ENCODE measurements at places on chromosomes 12 and 14.

GRCh38 chr12:69908203-69908602 lies 83.2 kb downstream of the MYRFL start:
- no peak for DNase-seq

DNA sequence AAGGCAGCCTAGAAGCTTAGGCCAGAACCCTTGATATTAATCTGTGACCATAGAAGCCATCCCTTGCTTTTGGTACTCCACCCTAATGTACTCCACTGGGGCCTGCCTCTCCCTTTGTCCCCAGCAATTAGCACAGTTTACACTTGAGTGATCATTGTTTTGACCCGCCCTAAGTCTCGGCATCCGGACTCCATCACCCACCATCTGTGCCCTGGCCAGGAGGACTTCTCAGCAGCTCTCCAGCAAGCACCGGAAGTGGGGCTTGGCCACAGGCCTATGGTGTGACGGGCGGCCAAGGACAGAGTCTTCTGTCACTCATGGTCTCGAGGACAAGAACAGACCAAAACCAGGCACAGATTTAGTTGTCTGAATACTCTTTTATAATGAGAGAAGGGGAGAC lies 126.5 kb upstream of the NTF3 start:
- no peak for DNase-seq

DNA sequence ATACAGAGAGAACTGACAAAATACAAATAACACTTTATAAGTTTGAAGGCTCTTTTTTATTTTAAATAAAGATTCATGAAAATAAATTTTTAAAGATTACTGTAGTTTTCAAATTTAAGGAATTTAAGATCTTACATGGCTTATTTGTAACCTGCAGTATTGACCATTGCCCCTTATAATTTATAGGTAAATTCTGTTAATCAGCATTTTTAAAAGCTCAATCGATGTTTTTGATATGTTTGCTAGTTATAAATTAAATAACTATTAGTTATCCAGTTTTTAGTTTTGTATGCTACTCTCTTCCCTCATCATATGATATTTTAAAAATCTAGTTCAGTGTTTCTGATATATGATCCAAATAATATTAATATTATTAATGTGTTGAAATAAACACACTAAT lies 109.9 kb downstream of the MON2 start:
- DNase-seq, result no peak

DNA sequence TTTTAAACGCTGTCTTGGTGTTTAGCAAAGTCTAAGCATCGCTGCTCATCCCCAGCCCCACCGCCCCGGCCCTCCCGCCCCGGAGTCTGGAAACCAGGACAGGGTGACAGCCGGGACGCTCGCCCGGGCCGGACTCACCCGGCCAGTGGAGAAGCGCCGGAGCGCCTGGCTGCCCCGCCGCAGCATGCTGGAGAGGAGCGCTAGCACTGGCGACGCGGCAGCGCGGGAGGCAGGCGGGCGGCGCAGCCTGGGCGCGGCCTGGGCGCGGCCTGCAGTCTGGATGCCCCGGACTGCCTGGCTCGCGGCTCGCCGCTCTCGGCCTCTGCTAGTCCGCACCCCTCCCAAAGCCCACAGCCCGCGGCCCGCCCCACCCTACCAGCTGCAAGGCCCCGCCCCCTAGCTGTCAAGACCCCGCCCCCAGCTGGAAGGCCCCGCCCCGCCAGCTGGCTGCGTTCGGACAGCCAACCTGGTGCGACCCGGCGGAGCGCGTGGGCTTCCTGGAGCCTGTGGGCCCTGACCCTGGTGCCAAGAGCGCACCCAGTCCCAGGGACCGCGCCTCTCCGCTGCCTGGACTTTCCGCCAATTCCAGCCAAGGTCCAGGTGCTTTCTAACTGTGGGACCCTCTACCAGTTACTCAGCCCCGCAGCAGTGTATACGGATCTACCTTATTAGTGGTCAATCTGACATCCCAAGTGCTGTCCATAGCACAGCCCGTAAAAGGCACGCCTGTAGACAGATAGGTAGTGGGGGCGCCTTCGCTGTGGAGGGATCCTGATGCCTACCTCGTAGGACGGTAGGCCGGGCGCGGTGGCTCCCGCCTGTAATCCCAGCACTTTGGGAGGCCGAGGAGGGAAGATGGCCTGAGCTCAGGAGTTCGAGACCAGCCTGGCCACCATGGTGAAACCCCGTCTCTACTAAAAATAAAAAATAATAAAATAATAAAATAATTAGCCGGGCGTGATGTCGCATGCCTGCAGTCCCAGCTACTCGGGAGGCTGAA lies at the start of gene ALDH1L2:
Gene ALDH1L2, minus strand, starts transcription at position 208 of the 1,000 bp plus-strand sequence. Its CDS starts 22 bp downstream, at position 186.
- DNase-seq, result no peak

DNA sequence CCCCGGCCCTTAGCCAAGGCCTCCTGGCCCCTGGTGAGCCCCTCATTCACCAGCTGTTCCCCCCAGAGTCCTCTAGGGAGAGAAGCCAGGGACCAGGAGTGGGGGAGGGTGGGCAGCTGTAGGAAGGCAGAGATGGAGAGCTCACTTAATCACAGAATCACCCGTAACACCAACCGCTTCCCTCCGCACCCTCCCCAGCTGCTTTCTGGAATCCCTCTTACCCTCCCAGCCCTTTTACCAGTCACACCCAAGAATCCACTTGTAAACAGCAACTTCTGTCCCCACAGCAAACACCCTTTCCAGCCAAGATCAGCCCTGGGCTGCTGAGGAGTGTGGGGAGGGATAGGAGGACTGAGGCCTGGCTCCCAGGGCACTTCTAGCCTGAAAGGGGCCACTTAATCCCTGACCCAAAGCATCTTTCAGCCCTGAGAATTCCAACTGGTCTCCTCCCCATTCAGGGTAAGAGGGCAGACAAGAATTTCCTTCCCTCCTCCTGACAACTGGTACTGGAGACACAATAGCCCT lies 18.8 kb downstream of the NCKAP5L start:
- no peak for DNase-seq

- no peak for DNase-seq
Observed at GRCh38 chr14:104360501-104360900, 219.1 kb upstream of the C14orf180 start.

DNA sequence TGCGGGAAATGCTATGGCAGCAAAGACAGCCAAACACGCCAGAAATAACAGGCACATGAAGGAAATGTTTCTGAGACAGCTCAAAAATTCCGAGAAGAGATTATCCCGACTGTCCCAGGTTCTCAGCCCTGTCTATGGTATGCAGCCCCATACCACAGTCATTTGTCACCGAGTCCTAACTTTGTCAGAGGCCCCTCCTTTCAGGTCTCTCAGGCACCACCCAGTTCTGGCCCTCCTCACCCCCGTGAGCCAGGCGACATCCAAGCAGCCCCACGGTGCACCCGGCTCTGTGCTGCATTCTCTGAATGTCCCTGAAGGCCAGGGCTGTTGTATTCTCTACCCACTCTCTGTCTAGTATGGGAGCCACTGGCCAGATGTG lies 24.0 kb downstream of the SSH1 start:
- no peak for DNase-seq

GRCh38 chr14:21748869-21749303 lies 75.3 kb upstream of the OR4E1 start:
- peak; percentile 31 for DNase-seq

DNA sequence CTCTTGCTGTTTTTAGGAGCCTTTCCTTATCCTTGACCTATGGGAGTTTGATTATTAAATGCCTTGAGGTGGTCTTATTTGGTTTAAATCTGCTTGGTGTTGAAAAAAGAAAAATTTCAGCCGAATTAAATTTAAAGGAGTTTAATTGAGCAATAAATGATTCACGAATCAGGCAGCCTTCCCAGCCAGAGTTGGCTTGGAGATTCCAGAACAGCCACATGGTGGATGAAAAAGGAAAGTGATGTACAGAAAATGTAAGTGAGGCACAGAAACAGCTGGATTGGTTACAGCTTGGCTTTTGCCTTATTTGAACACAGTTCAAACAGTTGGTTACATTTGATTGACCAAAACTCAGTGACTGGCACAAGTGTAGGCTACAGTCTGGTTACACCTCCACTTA lies 69.7 kb downstream of the WASHC3 start:
- no peak for DNase-seq

GRCh38 chr14:91232052-91232451 lies 12.5 kb downstream of the GPR68 start:
- DNase-seq, result no peak

DNA sequence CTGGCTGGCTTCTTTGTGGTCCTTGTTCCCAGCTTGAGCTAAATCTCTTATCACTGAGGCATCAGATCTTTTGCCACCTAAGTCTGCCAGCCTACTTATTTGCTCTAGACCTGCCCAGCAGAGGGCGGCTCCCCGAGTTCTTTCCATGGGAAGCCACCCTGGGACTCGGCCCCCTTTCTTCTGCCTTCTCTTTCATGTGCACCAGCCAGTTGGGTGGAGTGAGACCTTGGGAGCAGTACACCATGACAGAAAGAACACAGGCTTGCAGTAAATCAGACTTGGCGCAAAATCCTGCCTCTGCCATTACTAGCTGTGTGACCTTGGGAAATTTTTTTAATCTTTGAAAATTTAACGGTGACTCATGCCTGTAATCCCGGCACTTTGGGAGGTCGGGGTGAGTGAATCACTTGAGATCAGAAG lies 7.4 kb downstream of the SMAGP start:
- DNase-seq, result no peak

DNA sequence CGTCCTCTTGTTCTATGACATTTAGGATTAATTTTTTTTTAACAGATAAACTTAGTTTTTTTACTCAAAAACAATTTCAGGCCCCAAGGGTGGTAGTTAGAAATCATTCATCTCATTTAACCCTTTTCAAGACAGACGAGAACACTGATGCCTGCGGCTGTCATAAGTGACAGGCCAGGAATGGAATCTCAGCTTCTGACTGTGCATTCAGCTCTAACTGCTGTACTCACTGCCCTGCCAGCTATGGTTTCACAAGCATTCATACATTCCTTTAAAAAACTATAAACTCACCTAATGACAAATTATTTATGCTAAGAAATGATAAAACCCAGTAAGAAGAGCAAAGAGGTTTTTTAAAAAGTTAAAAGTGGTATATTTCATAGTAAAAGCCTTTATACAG lies 8.8 kb downstream of the DENND5B start:
- no peak for DNase-seq

DNA sequence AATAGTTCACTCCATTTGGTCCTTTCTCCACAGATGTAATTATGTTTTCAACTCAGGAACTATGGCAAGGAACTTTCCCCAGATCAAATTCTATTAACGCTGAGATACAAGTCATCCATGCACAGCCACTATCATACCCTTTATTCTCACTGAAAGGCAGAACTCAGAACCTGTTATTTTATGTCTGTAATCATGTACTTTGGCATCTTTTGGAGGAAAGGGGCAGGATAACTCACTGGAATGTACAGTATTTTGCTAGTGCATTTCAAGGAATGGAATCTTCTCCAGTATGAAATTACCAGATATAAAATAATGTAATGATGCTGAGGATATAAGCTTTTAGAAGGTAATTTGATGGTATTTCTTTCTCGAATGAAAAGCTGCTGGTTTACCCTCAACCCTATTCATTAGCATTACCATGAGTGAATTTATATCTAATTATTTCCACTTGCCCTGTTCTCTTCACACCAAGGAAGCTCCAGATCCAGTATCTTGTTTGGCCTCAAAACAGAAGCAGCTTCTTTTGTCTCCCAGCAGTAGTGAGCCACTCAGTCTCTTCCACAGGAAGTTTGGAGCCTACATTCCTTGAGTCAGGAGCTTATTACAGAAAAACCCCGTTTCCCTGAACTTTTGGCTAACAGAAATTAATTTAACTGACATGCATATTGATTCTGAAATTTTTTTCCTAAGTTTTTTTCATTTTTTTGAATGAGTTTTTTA lies 10.0 kb upstream of the AMHR2 start:
- no peak for DNase-seq

DNA sequence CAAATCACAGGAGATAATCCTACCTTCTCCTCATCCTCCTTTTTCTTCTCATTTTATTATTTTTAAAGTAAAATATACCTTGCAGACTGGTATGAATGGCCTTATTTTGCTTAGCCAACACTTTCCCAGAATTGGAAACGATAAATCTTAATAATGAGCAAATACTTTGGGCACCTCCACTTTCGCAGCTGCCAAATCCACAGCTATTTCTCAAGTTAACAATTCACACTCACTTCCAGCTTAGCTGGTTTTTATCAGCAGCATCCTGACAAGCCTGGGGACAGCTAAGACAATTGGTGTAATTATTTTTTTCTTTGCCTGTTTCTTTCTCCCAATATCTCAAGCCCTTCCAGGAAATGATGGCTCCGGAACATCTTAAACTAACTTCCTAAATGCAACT lies 867.5 kb upstream of the TMEM132C start:
- DNase-seq, result no peak

GRCh38 chr14:71341156-71341555 lies 433.9 kb downstream of the PCNX1 start:
- no peak for DNase-seq

- no peak for DNase-seq
Observed at GRCh38 chr14:60332869-60333268, 83.8 kb downstream of the PPM1A start.

DNA sequence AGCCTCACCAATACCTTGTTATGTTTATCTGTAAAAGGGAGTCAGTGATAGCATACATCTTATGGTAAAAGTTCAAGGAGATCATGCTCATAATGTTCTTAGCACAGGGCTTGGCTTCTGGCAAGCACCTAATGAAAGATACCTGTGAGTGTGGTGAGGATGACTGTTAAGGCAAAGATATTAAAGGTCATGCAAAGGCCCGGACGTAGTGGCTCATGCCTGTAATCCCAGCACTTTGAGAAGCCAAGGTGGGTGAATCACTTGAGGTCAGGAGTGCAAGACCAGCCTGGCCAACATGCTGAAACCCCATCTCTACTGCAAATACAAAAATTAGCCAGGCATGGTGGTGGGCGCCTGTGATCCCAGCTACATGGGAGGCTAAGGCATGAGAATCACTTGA lies 425.9 kb upstream of the TBX3 start:
- no peak for DNase-seq

DNA sequence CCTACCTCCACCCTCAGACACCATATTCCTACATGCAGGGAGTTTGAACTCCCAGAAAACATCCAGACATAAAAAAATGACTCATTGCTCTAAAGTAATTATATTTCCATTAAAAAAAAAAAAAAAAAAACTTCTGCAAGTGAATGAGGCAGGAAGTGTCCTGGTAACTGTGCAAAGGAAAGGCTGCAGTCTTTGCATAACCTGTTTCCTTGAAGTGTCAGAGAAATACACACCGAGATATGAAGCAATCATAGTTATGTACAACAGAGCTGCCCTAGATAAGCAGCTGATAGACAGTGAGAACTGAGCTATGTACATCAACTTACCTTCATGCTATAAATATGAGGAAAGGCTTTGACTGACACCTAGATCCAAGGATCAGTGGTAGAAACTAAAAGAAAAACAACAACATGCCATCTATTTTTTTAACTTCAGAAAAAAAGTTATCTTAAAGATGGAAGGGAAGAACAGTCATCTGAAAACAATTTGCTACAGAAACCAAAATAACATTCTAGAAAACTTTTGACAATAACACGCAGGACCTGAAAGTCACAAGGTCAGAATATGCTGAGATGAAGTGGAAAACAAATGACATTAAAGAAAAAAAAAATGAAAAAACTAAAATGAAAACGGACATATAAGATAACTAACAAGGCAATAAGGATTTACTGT lies 263.2 kb downstream of the SEC23A start:
- no peak for DNase-seq

Data from activated naive CD4-positive, alpha-beta T cell treated with anti-CD3 and anti-CD28 coated beads, Interleukin-2, amount 50 U/mL, for 72 hours (primary cell).